ENCODE measurements at places on chromosomes 12 and 14.

- DNase-seq: no peak
Observed at GRCh38 chr14:74682169-74682952, 30.5 kb downstream of the AREL1 start.

DNA sequence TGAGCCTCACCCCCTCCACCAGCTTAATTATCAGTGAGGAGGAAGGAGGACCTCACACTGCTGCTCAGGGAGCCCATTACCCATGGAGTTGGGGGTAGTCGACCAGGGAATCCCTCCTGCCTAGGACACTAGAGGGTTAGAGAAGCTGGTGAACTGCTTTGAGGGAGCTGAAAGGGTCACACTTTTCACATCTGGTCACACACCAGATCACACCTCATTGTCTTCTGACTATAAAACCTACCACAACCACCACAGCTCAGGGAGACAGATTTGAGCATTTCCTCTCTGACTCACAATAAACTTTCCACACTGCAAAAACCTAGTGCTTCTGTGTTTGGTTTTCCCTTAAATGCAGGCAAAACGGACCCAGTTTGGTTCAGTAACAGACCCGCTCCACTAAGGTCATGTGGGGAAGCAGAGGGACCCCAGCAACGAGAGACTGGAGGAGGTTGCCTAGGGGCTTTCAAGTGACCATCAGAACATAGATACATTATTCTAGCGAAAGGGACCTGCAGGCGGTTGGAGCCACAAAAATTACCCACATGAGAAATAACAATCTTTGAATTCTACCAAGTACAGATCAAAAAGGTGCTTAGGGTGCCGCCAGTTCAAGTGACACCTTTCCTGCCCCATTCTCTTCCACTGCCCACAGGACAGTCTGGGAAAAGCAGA lies 151.4 kb upstream of the AVPR1A start:
- no peak for DNase-seq

DNA sequence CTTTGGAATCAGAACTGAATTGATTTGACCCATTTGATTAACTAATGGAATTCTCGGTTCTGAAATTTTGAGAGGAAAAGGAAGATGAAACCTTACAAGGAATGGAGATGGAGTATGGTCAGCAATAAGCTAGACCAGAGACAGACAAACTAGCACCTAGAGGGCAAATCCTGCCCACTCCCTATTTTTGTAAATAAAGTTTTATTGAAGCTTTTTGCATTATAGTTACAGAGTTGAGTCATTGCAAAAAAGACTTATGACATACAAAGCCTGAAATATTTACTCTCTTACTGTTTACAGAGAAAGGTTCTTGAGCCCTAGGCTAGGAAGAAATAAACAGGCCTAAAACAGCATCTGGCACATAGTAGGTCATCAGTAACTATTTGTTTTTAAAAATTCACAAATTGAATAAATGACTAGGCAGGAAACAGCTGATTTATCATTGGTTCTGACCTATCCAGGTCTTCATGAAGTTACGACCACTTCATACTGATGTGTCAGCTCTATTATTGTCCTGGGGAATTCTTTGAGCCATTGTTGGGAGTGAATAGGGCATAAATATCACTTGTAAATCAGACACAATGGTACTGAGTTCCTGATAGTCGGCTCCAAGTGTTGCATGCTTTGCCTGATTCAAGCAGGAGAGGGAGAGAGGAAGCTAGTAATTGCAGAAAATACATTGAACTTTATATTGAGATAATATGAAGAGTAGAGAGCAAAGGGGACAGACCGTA lies 14.6 kb upstream of the STAB2 start:
- no peak for DNase-seq

- DNase-seq: no peak
Observed at GRCh38 chr12:57834086-57834876, 12.2 kb downstream of the CTDSP2 start.

DNA sequence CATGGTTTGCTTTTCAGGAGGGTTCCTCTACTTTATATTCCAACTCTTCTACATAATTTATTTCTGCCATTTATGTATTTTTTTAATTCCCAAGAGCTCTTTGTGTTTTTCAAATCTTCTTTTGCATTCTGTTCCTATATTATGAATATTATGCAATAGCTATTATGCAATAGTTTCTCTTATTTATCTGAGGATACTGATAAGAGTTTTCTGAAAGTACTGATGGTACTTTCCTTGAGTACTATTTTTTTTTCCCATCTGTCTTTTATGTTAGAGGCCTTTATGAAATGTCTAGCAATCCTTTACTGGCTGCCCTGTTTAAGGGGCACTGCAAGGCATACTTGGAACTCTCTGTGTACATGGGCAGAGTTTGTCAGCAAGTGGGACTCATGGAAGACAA lies 93.4 kb downstream of the SLC41A2 start:
- DNase-seq: no peak

- no peak for DNase-seq
Observed at GRCh38 chr12:49948866-49949845, 1.4 kb upstream of the AQP2 start.

- DNase-seq: no peak
Observed at GRCh38 chr12:25497021-25497420, 56.1 kb downstream of the LMNTD1 start.

DNA sequence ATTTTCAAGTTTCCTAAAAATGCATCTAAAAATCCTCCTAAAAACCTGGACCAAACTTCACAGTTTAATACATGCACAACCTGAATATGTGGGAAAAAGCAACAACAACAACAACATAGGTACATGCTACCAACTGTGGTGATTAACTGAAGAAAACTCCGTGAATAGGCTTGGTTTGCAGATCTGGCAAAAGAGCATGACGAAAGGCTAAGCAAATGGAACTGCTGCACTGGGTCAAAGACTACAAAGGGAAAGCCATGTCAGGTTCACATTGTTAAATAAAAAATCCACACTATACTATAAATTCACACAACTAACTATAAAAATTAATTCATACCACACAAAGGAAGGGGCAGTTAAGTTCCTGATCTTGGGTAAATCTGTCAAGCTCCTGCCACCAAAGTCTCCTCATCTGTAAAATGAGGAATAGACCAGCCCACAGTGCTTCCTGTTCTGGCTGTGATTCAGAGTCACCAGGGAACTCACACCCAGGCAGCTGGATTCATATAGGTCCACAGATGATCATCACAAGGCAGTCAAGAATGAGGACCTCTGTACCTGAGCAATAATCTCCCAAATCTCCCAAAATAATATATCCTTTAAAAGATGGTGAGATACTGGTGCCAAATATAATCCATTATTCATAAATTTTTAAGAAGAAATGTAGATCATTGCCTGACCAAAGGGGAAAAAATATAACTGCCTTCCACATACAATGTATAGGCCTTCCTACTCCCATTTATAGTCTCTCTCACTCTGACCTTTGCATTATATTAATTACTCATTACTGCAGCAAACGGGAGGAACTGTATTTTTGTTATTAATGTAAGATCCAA lies 7.0 kb downstream of the CORO1C start:
- DNase-seq: no peak

DNA sequence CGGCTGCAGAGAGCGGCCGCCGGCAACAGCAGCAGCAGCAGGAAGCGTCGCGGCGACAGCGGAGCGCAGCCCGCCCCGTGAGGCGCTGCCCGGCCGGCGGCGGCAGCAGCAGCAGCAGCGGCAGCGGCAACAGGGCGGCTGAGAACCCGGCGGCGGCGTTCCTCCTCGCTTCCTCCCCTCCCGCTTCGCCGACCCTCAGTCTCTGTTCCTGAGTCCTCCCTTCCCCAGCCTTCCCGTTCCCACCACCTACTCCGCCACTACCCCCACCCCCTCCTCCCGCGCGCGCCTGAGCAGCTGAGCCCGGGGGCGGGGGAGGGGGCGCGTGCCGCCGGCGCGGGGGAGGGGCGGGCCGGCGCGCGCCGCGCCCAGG lies 310 bp downstream of the BICDL1 start:
- no peak for DNase-seq

- no peak for DNase-seq
Observed at GRCh38 chr12:119668324-119668841, 450 bp downstream of the PRKAB1 start.

DNA sequence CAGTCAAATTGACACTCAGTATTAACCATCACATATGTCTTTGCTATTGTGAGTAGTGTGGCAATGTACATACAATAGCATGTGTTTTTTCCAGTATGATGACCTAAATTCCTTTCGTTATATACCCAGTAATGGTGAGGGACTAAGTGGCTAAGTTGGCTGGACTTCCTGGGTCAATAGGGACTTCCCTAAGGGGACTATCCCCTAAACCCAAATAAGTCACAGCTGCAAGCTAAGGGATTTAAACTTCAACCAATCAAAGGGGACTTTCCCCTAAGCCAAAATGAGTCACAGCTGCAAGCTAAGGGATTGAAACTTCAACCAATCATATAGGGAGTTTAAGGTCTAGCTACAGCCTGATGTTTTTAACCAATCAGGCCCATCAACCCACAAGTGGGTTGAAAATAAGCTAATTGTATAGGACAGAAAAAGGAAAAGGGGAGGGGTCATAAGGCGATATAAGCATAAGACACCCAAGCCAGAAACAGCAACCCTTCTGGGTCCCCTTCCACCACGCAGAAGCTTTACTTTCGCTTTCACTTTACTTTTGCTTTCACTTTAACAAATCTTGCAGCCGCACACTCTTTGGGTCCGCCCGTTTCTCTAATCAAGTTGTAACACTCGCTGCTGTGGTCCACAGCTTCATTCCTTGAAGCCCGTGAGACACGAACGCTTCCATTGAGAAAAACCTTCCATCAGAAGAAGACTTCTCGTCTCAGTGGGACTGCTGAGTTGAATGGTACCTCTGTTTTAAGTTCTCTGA lies 404.4 kb downstream of the FLRT2 start:
- DNase-seq: peak; percentile 10

- no peak for DNase-seq
Observed at GRCh38 chr12:27304856-27305255, 27.8 kb upstream of the BMAL2 start.

- no peak for DNase-seq
Observed at GRCh38 chr12:91620992-91621391, 438.4 kb upstream of the DCN start.
